ENCODE measurements at places on chromosomes 2 and 18.

DNA sequence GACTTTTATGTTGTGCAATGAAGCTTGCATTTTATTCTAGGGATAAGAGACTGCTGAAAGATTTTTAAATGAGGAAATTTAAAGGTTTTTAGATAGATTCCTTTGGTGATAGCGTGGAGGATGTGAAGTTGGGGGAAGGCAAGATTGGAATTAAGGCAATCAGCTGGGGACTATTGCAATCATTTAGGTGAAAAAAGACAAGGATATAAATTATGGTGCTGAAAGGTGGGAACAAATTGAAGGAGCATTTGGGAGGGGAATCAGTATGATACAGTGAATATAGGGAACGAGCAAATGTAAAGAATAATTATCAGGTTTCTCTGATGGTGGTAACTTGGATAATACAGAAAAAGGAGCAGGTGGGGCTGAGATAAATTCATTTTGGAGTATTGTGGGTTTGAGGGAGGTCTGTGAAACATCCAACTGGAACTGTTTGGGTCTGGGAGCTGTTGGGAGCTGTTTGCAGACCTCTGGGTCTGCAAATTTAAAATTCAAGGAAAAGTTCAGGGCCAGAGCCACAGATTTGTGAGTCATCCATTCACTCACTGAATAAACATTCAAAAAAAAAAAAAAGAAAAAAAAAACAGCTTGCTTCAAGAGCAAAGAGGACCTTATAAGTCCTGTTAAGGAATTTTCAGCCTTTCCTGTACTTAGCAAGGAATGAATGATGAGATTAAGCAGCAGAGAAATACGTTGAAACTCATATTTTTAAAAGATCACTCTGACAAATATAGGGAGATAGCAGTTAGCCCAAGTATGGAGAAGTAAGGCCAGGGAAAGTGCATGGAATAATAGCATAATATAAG lies 257.5 kb upstream of the FN1 start:
- DNase-seq = no peak

DNA sequence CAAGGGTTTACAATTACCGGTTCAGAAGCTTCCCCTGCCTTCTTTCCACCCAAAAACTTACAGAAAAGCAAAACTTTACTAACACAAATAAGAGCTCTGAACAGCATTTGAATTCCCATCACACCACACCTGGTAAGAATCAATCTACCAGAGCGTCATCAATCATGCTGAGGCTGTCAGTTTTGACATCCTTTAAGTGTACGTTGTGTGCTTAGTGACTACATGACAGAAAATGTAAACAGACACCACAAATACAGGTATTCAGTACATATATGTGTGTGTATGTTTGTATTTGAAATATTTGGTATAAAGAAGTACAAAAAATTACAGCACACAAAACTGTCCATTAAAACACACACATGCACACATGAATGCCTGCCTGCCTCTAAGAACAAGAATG lies 523.5 kb downstream of the TMEM182 start:
- no peak for DNase-seq

DNA sequence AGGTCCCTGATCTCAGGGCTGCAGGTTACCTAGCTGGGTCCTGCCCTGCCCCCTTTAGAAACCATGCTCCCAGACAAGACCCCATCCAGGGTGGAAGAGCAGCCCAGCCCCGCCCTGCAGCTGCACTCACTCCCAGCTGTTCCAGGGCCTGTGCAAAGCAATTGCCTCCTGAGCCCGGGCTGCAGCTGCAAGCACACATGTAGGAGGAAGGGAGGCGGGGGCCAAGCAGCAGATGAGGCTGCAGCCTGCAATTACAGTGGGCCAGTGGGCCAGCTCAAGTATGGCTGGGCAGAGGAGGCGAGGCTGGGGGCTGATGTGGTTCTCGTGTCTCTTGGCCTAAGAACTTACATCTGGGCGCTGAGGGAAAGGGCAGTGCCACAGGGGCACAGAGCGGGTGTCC lies 65.4 kb upstream of the TUBA3E start:
- DNase-seq = no peak

DNA sequence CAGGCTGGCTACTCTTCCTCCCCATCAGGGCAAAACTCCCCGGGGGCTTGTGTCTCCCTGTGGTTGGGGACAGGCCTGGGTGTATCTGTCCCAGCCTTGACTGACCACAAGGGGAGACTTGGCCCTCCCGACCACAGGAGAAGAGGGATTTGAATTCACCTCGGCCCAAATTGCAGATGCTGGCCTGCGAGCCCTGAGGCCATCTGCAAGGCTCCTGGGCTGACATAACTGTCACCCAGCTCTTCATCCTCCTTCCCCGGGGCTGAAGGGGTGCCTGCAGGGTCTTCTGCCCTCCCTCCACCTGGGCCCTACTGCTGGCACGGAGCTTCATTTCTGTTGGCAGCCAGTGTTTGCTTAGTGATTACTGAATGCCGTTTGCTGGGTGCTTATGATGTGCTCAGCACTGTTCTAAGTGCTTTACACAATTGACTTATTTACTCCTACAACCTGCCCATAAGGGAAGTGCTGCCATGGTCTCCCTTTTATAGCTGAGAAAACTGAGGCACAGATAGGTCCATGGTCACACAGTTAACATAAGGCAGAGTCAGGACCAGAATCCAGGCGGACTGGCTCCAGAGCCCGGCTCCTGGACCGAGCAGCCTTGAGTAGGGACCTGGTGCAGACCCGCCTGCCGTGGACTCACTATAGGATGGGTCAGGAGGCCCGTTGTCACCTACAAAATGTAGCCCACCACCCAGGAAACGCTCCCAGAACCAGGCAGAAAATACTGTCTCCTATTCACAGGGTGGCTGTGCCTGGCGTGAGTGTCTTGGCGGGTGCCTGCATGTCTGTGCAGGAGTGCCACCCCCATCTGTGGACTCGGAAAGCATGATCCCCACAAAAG lies 18.9 kb downstream of the STEAP3 start:
- DNase-seq = no peak

GRCh38 chr2:125874564-125874963 lies 781.4 kb upstream of the GYPC start:
- no peak for DNase-seq

DNA sequence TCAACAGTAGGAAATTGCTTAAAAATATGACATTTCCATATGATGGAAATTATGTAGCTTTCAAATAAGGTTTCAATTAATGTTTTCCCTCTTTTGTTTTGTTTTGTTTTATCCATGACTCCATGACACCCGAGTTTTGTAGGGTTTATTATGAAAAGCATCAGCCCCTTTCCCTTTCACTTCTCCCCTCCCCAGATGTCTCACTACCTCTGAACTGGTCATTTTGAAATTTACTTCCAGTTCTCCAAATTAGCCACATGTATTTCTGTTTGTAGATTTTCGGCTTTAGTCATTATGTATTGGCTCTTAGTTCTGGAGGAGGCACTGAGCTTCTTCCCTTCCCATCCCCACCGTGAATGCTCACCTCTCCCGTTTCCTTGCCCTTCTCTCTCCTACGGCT lies 18.6 kb upstream of the VPS4B start:
- DNase-seq = no peak

GRCh38 chr2:188332619-188333018 lies 40.9 kb downstream of the GULP1 start:
- DNase-seq = no peak

- peak; percentile 68 for DNase-seq
Observed at GRCh38 chr2:217223222-217223930, 363.5 kb upstream of the TNP1 start.

DNA sequence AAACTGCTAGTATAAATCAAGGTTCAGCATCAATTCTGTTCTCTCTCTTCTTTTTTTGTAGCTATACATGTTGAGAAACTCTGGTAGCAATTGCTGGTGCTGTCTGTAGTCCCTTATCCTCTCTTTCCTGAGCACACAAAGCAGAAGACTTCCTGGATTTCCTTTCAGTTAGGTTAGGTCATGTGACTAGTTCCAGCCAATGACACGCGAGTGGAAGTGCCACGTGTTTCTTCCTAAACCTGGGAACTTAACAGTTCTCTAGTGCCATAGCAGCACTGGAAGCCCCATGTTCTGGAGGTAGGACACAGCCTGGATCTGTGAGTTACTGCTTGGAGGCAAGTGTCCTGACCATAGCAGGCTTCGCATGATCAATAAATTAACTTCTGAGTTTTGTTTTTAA lies 125.9 kb downstream of the PLA2R1 start:
- peak; percentile 21 for DNase-seq

GRCh38 chr2:191150600-191151330 lies at the start of gene STAT4:
STAT4 (minus strand) TSS chr2:191150994; CDS start chr2:191148203, 2,791 bp downstream.
- peak; percentile 89 for DNase-seq

DNA sequence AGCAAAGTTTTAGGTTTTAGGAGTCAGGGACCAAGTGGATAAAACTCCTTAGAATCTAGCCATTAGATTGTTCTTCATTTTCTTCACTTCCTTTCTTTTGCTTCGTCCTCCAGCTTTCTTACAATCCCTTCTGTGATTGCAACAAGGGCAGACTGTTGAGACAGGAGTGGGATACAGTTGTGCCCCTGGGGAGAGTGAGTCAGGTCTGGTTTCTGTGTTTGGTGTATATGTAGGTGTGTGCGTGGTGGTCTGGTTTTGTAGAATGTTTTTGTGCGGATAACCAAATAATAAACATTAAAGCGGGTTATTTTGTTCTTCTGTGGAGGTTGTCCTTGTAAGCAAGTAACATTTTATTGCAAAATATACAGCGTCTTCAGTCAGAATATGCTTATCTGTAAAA lies 7.3 kb downstream of the INSIG2 start:
- no peak for DNase-seq

DNA sequence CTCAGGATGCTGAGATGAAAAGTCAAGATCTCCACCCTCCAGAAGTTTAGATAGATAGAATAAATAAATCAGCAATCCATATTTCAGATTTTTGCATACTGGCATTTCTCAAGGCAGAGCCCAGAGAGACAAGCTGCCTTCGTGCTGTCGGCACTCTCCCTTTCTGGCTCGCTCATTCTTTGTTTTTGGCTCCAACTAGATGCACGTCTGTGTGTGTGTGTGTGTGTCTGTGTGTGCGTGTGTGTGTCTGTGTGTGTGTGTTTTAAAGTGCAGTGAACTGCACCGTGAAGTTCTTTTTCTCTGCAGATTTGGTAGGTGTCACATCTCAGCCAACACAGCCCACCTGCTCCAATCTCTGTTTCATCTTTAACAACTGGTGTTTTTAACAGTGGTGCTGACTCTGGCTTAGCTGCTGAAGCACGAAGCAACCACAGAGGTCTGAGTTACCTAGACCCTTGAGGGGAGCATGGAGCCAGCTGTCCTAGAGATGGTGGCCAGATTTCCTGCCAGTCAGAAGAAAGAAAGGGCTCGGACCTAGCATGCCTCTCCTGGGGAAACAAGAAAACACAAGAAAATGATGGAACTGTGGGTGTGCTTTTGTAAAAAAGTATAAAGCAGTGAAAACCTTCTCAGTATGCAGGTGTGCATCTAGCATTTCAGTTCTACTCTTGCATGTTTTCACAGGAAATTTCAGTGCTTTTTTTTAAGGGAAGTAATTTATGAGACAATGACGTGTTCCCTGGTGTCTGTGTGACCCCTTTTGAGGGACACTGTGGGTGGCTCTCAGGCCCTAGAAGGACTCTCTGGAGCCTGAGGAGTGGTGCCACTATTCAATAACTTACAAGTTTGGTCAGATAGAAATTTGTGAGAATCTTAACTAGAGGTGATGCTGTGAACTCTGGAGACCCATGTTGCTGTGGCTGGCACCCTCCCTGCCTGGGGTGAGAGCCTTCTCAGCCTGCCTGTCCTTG lies 364.3 kb downstream of the RNF144A start:
- DNase-seq = no peak

DNA sequence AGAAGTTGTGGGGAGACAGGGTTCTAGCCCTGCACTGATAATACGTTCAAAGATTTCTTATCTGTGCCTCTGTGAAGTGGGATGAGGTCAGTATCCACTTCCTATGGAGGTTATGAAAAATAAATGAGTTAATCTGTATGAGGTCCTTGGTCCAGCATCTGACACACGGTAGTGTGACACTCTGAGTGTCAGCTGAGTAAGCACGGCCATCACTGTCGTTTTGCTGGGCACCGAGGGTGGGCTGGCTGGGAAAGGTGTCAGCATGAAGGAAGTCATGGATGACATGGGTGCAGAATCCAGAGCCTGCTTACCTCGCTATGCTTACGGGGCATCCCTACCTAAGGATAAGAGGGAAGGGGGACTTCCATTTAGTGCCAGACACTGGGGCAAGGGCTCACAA lies 150.3 kb downstream of the INHBB start:
- no peak for DNase-seq

DNA sequence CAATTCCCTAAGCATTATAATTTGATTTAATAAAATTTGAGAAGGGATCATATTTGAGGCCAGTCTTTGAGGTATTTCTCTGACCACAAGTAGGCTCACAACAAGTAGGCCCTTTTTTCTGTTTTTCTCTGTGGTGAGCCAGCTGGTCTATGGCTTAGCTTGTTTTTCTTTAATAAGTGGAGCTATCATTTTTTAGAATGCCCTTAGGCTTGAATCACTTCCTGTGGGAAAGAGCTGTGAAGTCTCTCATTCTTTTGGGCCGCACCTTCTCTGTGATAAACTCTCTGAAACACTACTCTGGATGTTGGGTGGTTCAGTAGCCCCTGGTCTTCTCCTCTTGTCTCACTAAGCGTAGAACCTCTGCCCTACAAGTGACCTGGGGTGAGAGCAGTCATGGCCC lies 235.9 kb downstream of the SUCLG1 start:
- DNase-seq = no peak

DNA sequence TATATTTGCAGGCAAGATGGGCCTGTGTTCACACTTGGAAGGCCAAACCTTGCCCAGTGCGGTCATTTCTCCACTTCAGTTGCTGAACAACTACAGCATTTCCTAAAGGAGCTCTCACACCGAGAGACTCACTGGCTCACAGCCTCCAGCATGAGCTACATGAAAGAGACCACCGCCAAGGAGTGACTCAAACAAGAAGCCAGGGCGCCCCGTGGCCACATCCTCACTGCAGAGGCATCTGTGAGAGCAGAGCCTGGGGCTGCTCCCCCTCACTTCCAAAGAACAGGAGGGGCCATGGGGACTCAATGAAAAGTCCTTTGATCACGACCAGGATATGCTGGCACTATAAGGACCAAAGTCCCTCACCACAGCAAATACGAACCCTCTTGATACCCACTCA lies 50.0 kb downstream of the TMEM163 start:
- peak; percentile 73 for DNase-seq

DNA sequence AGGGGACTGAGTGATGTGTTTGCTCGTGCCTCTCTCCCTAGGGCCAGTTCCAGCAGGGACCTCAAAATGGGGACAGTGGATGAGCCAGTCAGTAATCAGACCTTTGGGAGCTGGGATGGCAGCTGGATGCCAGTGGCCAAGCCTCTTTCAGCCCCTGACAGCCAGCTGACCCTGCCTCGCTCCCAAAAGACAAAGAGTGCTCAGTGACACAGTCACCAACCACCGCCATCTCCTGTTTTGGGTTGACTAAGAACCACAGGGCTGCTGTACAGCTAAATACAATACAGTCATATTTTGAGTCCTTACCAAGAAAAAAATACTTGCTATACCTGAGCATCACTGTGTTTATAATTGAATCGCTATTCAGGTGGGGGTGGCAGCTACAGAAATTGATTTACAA lies 75.7 kb downstream of the POU3F3 start:
- no peak for DNase-seq

- peak; percentile 71 for DNase-seq
Observed at GRCh38 chr18:51668101-51668500, 470.6 kb upstream of the MEX3C start.

Measured in stimulated activated CD4-positive, alpha-beta T cell treated with anti-CD3 and anti-CD28 coated beads, Interleukin-15, amount 100 ng/mL, for 24 hours (primary cell).